NB4 (cell line): ENCODE measurements at places on chromosomes 6 and 20.

DNA sequence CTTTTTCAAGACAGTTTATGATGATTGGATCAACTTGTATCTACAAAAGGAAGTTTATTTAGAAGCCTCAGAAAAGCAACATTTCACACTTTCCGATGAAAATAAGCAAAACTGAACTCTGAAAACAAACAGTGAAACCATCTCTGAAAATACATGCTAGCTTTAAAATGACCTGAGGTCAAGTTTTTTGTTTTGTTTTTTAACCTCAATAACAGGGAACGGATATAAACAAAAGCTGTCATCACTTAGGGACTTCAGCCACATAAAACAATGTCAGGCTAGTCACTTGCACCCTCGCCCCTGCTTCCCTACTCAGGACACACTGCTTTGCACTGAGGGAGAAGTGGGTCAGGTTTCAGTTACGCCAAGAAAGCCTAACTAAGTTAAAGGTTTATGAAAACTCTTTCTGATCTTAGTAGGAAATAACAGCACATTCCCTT, 11.6 kb downstream of the BACH2 start:
- peak; percentile 33 for DNase-seq

- DNase-seq: peak; percentile 85
Measured at GRCh38 chr6:106979435-106979884, 4.9 kb upstream of the CD24 start.

- DNase-seq: no peak
Measured at GRCh38 chr6:156647991-156648390, 129.2 kb upstream of the ARID1B start.

DNA sequence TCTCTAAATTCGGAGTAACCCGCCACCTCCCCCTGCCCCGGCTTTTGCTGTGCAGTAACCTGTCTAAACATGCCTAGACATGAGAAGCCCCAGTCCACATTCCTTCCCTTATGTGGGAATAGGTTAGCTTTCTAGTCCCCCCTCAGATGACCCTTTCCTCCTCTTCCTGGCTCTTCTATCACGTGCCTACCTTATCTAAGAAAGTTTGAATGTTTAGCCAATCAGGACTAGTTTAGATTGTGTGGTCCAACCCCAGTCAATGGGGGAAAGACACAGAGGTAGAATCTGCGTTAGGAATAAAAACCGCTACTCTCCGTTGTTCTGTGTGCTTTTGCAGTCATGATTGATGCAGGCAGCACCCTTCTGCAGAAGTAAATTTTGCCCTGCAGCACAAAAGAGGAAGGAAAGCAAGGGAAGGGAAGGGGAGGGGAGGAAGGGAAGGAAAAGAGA, 69.0 kb upstream of the CD93 start:
- DNase-seq: peak; percentile 81

- peak; percentile 13 for DNase-seq
Measured at GRCh38 chr6:123925350-123925749, 121.7 kb downstream of the NKAIN2 start.

GRCh38 chr6:135329851-135330803, 149.0 kb downstream of the MYB start:
- no peak for DNase-seq

GRCh38 chr6:160129881-160130615, 8.4 kb downstream of the SLC22A1 start:
- no peak for DNase-seq

DNA sequence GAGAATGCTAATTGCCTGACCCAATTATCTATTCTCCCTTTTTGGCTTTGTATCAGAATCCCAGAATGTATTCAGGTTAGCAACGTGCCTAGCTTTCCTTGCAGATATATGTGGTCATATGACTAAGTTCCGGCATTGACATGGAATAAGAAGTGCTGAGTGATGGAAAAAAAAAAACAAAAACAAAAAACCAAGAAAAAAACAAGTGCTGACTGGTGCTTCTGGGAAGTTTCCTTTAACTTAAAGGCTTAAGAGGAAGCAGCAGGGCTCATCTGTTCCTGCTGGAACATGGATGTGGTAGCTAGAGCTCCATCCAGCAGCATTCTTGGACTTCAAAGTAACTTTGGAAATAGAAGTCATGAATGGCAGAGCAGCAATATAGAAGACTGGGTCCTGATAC, 10.4 kb upstream of the RPF2 start:
- no peak for DNase-seq

DNA sequence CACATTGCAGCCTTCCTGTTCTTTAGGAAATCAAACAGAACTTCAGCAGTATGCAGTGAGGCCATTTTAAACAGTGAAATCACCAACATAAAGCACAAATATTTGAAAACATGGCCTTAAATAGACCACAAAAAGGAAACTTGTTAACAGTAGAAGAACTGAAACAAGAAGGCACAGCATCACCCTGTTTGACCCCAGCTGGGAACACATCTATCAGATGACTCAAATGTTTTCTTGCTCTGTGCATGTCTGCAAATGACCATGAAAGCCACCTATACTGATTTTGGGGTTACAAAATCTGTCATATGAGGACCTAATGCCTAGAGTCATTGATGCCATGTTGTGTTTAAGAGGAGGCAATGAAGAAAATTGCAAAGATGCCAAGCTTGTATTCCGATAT, 123.8 kb upstream of the ADGRF1 start:
- DNase-seq: peak; percentile 43

DNA sequence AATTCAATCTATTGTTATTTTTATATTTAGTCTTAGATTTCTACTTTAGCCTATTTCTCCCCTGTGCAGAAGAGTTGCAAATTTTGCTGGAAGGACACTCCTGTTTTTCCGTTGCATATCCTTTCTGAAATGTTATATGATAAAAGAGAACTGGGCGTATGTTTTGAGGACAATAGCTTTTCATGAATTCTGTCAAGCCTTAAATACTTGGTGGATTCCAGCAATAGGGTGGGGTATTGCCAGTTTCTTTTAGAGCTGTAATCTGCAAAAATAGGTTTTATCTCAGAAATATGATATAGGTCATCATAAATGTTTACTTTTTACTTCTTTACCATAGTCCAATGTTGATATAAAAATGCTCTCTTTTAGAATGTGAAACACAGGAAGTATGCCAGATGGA, 42.0 kb downstream of the VTA1 start:
- no peak for DNase-seq

DNA sequence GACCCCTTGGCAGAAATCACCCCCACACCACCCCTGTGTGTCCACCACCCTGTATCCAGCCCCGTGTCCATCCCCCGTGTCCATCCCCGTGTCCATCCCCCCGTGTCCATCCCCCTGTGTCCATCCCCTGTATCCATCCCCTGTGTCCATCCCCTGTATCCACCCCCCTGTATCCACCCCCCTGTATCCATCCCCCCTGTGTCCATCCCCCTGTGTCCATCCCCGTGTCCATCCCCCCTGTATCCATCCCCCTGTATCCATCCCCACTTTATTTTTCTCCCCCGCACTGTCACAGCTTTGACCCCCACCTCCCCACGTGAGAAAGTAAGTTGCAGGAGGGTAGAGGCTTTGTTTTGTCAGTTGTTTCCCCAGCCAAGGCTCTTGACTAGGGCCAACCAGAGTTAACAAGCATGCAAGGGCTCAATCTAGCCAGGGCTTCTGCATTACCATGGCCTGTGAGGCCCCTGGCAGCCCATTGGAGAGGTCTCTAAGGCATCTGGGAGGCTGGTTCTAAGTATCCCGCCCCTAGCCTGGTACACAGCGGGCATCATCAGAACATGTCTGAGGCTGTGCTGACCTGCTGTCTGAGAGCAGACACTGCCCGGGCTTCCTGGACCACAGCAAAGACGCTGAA, 18.1 kb upstream of the SIRPA start:
- DNase-seq: peak; percentile 67

GRCh38 chr6:23097566-23097965, 528.2 kb downstream of the HDGFL1 start:
- DNase-seq: no peak

GRCh38 chr6:100388868-100389519, 75.7 kb downstream of the SIM1 start:
- DNase-seq: no peak

DNA sequence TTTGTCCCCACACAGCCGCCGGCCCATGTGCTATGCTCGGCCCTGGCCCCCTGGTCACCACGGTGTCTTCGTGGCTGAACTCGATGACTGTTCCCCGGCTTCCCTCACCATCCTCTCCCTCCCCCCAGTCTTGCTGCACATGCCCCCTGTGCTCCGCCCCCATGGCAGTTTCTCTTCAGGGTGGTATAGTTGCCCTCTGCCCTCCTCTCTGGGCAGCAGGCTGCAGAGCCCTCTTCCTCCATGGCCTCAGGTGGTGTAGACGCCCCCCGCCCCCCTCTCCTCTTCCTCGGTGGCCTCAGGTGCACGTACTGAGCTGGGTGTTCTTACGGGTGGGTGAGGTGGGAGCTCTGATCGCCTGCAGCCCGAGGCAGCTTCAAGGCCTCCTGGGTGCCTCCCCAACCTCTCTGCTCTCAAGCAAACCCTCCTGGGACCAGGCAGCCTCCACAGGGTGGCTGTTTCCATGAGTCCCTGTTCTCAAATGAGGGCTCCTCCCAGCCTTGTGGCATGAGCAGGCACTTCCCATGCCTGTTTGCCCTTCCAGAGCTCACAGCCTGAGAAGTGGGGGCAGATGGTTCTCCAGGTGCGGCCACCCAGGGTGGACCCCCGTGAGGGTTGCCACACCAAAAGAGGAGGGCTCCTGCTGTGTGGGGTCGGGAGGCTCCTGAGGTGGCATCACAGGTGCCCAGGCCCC, 24.8 kb downstream of the COL20A1 start:
- DNase-seq: peak; percentile 38

DNA sequence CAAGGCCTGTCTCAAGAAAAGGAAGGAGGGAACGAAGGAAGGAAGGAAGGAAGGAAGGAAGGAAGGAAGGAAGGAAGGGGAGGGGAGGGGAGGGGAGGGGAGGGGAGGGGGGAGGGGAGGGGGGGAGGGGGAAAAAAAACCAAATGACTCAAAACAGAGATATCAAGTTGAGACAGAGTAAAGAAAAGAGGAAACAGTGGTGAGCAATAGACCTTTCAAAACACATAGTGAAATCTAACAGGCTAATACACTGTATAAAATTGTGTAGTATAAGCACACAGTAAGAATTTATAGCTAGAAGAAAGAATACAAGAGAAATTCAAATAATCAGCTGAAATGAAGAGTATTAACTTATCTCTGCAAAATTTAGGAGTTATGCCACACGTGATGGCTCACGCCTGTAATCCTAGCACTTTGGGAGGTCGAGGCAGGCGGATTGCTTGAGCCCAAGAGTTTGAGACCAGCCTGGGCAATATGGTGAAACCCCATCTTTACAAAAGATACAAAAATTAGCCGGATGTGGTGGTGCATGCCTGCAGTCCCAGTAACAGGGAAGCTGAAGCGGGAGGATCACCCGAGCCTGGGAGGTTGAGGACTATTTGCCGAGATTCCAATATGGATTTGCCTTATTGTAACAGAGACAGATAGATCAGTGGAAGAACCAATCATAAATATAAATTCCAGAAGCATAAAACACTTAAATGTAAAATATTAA, 123.2 kb downstream of the PRND start:
- peak; percentile 63 for DNase-seq

- no peak for DNase-seq
Measured at GRCh38 chr6:134422426-134423231, 104.7 kb upstream of the SGK1 start.

DNA sequence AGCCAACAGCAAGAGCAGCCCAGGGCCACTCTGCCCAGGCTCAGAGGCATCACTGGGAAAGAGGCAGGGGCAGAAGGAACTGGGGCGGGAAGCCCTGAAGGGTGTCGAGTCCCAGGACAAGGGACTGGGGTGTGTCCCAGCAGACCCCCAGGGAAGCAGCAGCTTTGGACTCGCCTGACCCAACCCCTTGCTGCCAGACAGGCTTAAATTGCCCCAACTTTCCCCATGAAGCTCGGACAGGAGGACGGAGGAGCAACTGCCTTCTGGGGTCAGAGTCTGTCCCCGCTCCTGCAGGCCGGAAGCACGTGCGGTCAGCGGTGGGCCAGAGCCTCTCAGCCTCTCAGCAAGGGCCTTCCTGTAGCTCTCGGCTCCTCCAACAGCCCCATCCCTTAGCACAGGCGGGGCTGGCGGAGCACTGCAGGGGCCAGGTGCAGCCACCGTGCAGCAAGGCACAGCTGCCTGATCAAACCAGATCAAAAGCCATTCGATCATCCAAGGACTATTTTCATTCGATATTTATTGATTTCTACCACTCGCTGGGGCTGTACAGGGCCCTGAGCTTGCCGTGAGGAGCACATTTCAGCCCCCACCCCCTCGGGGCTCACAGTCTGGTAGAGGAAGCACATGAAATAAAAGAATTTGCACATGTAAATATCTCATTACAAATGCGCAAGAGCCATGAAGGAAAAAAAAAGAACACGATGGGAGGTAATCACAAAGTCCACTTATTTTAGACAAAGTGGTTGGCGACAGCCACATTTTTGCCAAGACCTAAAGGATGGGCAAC, 31.8 kb upstream of the STX16 start:
- DNase-seq: no peak

DNA sequence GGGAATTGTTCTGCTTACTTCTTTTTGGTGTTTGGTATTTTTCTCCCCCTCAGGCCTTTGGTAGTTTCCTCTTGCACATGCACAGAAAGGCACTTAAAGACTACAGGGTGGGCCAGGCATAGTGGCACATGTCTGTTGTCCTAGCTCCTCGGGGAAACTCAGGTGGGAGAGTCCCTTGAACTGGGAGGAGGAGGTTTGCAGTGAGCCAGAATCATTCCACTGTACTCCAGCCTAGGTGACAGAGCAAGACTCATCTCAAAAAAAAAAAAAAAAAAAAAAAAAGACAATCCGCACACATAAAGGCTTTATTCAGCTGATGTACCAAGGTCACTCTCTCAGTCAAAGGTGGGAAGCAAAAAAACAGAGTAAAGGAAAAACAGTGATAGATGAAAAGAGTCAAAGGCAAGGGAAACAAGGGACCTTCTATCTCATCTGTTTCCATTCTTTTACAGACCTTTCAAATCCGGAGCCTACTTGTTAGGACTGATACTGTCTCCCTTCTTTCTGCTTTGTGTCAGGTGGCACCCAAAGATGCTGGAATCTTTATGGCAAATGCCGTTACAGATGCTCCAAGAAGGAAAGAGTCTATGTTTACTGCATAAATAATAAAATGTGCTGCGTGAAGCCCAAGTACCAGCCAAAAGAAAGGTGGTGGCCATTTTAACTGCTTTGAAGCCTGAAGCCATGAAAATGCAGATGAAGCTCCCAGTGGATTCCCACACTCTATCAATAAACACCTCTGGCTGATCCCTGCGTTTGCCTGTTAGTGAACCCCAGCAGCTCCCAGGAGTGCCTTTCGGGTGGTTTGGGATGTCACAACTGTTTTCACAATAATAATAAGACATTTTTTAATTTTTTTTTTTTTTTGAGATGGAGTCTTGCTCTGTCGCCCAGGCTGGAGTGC, 9.3 kb downstream of the DEFB123 start:
- DNase-seq: no peak

DNA sequence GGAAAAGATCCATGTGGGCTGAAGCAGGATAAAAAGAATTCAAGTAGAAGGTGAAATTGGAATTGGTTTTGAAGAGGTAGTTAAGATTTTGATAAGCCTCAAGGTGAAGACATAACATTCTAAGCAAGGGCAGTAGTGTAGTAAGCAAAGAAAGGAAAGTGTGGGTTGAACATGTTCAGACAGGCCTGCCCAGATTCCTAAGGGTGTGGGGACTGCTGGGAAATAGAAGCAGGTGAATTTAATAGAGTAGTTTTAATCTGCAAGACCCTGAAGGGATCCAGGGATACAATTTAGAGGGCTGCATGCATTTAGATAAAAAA, 19.1 kb downstream of the TAB2 start:
- no peak for DNase-seq

- DNase-seq: no peak
Measured at GRCh38 chr6:52759085-52759484, 4.2 kb downstream of the GSTA2 start.
